ENCODE measurements at places on chromosomes 2 and 18. TPM values are rescaled to one million over a fixed set of nuclear protein-coding genes. Genes with fewer than 3 reads are reported as not detected.

MRO gene
- not detected for total RNA-seq

GPAT2 gene
- total RNA-seq: 2.0 TPM

UGT1A3 gene
- not detected for total RNA-seq

FASTKD2 gene
- 25.7 TPM for total RNA-seq

CACNB4 gene
- total RNA-seq: 0.14 TPM

GLI2 gene
- not detected for total RNA-seq

SLC4A1AP gene
- 14.2 TPM for total RNA-seq

LRRTM4 gene
- total RNA-seq: not detected

DTNB gene
- total RNA-seq: 33.6 TPM

DTNA gene
- total RNA-seq: not detected

RAD51AP2 gene
- total RNA-seq: not detected

GRCh38 chr2:163348857-163349380, 386.9 kb downstream of the FIGN start:
- H3K36me3 ChIP-seq: no peaks in the 10 kb centered on the region
- no peak for DNase-seq
- H3K27me3 ChIP-seq: no peaks in the 10 kb centered on the region
- no peak overlapping the region for H3K4me3 ChIP-seq
- no peaks in the 10 kb centered on the region for H3K4me1 ChIP-seq

DNA sequence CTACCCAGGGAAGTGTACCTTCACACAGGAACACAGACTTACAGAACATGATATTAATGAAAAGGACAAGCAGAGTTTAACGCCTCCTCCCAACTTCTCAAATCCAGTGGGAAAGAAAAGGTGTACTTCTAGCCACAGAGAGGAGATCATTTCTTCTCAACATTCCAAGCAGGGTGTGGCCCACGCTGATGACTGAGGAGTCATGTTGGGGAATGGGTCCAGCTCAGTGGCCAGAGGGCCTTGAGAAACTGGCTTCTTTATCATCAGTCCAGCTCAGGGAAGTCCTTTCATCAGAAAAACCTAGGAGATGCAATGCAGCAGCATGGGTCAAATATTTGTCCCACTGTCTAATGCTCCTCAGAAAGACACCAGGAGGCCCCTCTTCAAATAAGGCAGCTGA, 63.0 kb downstream of the RBM43 start:
- no peaks in the 10 kb centered on the region for H3K36me3 ChIP-seq
- no peaks in the 10 kb centered on the region for H3K27me3 ChIP-seq
- H3K4me3 ChIP-seq: no peak overlapping the region

DNA sequence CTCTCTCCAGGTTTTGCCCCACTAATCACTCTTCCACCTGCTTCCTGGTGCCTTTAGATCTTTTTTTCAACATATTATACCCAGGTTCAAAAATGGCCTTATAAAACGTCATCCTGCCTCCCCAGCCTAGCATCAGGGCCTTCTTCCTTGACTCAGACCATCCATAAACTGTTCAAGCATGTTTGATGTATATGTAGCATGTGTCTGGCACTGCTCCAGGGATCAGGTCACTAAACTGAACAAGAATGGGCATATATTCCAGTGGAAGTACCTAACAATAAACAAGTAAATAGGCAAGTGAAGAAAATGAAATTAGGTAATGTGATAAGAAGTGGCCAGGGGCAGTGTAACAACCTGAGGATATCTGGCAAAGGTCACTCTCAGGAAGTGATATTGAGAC, 141.2 kb downstream of the TRIB2 start:
- H3K4me1 ChIP-seq: peaks cover 52% of the 10 kb centered on the region
- H3K4me3 ChIP-seq: no peak overlapping the region
- no peak for DNase-seq
- no peaks in the 10 kb centered on the region for H3K27me3 ChIP-seq
- no peak overlapping the region for H3K27ac ChIP-seq

DNA sequence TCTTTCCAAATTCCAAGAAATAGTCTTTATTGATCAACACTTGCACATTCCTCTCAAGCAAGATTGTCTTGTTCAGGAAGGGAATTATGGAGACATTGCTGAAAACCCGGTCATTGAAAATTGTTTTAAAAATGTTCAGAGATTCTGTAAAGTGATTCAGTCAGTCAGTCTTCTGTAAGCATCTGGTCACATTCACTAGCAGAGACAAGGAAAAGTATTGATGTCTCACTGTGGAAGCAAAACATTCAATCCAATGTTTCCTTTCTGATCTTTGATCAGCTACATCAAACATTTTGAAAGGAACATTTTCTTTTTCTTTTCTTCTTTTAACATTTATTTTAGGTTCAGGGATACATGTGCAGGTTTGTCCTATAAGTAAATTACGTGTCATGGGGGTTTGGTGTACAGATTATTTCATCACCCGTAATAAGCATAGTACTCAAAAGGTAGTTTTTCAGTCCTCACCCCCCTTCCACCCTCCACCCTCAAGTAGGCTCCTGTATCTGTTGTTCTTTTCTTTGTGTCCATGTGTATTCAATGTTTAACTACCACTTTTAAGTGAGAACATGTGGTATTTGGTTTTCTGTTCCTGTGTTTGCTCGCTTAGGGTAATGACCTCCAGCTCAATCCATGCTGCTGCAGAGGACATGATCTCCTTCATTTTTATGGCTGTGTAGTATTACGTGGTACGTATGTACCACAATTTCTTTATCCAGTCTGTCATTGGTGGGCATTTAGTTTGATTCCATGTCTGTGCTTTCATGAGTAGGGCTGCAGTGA, 61.2 kb downstream of the CTNNA2 start:
- no peaks in the 10 kb centered on the region for H3K36me3 ChIP-seq
- no peak for DNase-seq
- no peak overlapping the region for H3K27ac ChIP-seq
- no peaks in the 10 kb centered on the region for H3K27me3 ChIP-seq

- peaks cover under 1% of the 10 kb centered on the region for H3K36me3 ChIP-seq
- H3K27ac ChIP-seq: peak overlapping the region; percentile 83
- DNase-seq: peak; percentile 44
- H3K4me1 ChIP-seq: peaks cover 68% of the 10 kb centered on the region
- H3K27me3 ChIP-seq: no peaks in the 10 kb centered on the region
Measured at GRCh38 chr2:230411570-230412370, 4.2 kb upstream of the SP100 start.

- no peaks in the 10 kb centered on the region for H3K4me1 ChIP-seq
- H3K4me3 ChIP-seq: no peak overlapping the region
- no peaks in the 10 kb centered on the region for H3K27me3 ChIP-seq
- no peaks in the 10 kb centered on the region for H3K36me3 ChIP-seq
- H3K27ac ChIP-seq: no peak overlapping the region
Measured at GRCh38 chr2:206840999-206841398, 75.6 kb downstream of the FASTKD2 start.

DNA sequence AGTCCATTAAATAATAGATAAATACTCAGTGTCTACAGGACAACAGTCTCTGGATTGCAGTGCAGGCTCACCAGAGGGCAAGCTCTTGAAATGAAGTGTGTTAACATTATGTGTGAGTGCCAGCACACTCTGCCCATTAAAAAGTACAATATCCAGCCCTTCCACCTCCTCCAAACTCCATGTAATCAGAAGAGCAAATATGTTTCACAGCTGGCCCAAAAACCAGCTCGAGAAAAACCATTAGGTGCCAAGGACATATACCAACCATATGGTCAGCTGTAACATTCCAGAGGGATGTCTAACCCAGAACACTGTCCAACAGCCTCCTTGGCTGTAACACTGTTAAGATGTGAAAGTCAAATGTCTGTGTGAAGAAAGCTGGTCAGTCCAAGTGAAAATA, 112.2 kb downstream of the ZNF385B start:
- H3K27ac ChIP-seq: no peak overlapping the region
- H3K36me3 ChIP-seq: no peaks in the 10 kb centered on the region
- no peaks in the 10 kb centered on the region for H3K27me3 ChIP-seq
- no peak for DNase-seq
- H3K4me3 ChIP-seq: no peak overlapping the region

- peaks cover 5% of the 10 kb centered on the region for H3K4me1 ChIP-seq
- no peaks in the 10 kb centered on the region for H3K36me3 ChIP-seq
- no peak overlapping the region for H3K27ac ChIP-seq
- no peaks in the 10 kb centered on the region for H3K27me3 ChIP-seq
- H3K4me3 ChIP-seq: no peak overlapping the region
Measured at GRCh38 chr2:44615950-44616518, 254.3 kb downstream of the CAMKMT start.

DNA sequence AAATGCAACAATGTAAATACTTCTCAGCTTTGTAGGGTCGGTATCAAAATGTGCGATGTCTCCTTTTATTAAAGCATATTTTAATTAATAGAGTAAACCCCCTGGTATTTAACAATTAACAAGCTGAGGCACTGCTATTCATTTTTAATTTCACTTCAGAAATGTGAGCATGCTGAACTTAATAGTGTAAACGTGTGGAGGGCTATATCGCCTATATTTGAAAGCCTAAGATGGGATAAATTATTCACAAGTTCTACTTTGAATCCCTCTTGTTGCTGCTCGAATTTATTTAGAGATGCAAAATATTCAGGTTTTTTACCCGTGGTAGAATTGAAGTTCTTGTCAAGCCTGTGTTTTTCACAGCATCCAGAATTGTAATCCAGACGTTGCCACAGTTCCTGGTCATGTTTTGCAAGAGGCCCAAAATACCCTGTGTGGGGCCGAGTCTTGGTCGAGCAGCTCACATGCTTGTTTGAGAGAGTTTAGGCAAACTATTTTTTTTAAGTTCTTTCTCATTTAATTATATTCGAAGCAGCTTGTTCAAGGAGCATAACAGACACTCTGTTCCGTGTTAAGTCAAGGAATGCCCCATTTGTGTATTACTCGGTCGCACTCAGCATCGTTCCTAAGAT, 2.5 kb downstream of the SALL3 start:
- H3K27me3 ChIP-seq: peaks cover 39% of the 10 kb centered on the region
- peaks cover 2% of the 10 kb centered on the region for H3K4me1 ChIP-seq
- H3K4me3 ChIP-seq: no peak overlapping the region
- H3K36me3 ChIP-seq: no peaks in the 10 kb centered on the region

DNA sequence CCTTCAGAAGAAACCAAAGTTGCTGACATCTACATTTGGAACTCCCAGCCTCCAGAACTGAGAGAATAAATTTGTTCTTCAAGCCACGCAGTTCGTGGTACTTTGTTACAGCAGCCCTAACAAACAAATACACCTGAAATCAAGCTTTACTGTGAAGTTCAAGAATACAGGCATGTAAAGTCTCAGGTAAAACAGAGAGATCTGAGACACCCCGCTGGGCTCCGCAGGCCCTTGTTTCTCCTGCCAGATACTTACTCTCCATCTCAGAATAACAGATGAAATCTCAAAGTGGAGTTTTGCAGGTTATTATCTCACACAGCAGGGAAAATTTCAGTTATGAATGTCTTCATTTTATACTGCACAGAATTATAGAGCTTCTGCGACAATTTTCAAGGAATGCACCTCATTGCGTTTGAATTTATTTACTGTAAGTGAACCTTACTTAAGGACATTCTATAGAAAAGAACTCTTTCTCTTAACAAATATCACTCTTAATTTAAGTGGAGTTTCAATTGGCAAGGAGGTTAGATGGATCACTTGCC, 492.4 kb upstream of the LRATD1 start:
- DNase-seq: no peak
- no peak overlapping the region for H3K4me3 ChIP-seq
- H3K27ac ChIP-seq: no peak overlapping the region
- H3K4me1 ChIP-seq: no peaks in the 10 kb centered on the region
- H3K27me3 ChIP-seq: no peaks in the 10 kb centered on the region

DNA sequence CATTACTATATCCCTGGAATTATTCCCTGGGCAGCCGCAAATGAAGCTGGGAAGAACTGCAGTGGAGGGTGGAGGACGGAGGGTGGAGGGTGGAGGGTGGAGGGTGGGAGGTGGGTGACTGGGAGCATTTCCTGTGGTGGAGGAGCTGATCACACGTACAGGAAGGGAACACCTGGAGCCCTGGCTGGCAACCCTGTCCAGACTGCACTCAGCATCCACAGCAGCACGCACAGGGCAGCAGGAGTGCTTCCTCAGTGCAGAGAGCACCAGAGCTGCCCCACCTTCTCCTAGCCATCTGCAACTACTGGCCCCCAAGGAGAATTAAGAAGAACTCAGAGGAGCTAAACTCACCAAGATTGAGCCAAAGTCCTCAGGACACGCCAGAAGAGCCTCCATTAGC, 249.9 kb downstream of the EIPR1 start:
- peak overlapping the region; percentile 14 for H3K4me3 ChIP-seq
- H3K27ac ChIP-seq: no peak overlapping the region
- no peaks in the 10 kb centered on the region for H3K36me3 ChIP-seq
- H3K27me3 ChIP-seq: no peaks in the 10 kb centered on the region
- H3K4me1 ChIP-seq: peaks cover 9% of the 10 kb centered on the region
